Stimulated activated naive CD8-positive, alpha-beta T cell treated with anti-CD3 and anti-CD28 coated beads, Interleukin-15, Interleukin-2, amounts not matched to agents 100 U/mL and 50 U/mL, for 24 hours (primary cell): ENCODE measurements at places on chromosomes 5 and 9.

DNA sequence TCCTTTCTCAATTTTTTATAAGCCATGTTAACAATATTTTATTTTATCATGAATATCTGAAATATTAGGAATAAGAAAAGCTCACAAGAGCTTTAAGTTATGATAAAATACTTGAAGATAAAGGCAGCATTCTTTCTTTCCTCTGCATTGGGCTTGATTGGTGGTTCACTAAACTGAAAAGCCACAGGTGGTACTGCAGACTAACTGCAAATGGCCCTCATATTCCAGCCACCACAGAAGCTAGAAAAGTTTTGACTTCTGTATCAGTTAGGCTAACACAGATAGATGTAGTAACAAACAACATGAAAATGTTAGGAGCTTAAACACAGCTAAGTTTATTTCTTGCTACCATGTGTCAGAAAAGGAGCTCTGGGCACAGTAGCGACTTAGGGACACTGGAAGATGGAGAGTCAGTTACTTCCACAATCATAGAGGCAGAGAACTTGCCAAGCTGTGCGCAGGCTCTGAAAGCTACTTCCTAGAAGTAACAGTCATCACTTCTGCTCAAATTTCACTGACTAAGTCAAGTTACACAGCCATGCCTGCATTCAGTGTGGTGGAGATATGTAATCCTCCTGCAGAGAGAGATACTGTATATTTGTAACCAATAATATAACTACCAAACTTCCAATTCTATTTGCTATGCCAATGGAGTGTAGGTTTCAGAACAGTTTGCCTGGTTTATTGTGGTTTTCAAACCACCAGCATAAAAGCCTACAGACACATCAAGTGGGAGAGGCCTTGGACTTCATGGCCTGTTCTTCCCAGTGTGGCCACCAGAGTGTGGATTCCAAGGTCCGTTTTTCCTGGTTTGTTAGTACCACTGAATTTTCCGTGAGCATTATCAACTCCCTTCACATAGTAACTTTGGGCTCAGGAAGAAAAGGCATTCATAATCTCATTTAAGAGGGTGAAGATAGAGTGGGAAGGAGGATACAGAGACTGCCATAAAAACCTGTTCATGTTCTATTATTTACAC, 268.3 kb downstream of the PJA2 start:
- no peak for DNase-seq

DNA sequence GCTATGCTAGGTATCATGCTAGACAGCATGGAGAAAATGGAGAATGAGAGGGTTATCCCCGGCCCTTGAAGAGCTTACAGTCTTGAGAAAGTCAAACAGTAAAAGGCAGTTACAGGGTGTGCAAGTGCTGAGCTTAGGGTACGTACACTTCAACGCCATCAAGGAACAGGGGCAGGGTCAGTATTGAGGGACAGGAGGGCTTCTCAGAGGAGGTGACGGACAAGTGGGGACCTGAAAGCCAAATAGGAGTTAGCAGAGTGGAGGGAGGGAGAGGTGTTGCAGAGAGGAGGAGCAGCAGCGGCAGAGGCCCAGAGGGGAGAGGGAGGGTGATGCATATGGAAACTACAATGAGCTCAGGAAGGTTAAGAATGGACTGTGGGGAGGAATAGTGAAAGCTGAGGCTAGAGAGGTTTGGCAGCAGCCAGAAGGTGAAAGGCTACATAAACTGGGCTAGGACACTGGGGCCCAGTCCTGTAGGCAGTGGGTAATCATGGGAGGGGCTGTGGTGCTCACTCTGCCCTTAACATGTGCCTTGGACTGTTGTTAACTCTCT, 88.0 kb downstream of the NRG2 start:
- no peak for DNase-seq

DNA sequence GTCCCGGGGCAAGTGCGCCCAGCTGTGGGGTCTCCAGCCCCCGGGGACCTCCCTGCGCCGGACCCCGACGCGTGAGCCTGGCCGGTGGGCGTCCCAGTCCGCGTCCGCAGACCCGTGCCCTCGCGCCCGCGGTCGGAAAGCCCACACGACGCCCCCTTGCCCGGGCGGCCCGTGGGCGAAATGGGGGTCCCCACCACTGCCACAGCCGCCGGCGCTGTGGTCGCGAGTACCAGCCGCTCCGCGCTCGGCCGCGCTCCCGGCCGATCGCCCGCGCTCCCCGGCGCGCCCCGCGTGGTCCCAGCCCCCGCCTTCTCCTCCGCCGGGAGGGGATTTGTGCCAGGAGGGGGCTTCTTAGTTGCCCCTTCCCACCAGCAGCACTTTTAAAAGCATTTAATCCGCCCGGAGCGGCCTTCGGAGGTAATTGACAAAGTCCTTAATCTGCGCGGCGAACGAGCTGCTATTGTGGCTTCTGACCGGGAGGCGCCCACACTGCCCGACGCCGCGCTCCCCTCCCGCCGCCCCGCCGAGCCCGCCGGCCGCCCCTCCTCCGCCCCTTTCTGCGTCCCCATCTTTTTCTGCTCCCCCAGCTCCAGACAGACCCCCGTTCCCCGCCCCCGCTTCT, 469 bp upstream of the FIBCD1 start:
- DNase-seq, result peak; percentile 17

GRCh38 chr5:102869230-102869629, 114.1 kb downstream of the PAM start:
- DNase-seq, result no peak

- no peak for DNase-seq
These were observed 146.8 kb upstream of the SPEF2 start for GRCh38 chr5:35470866-35471265.

DNA sequence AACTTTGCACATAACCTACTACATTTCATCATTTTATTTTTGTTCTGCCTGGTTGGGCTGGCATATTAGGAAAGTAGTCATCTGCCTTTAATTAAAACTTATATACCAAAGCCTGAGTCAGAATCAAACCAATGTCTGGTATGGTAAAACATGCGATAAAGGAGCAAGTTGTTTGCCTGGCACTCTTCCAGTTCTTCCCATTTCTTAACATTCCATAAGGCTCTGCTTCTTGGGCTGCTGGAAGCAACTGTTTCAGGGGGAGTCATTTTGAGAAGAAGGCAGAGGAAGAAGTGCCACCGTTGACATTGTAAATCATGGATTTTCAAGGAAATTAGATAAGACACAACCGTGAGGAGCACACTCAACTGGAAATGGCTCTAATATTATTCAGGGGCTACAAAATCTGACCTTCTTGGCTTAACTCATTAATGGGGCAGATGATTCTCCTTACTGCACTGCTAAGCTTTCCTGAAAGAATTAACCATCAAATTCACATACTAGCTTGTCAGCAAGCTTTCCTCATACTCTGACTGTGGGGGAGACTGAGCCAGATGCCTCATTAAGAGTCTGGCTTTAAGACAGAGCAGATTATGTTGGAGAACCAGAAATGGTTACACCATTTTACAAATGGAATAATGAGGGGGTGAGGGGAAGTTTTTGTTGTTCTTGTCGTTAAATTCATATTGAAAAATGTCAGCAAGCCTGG, 391.0 kb downstream of the TMEM232 start:
- no peak for DNase-seq

DNA sequence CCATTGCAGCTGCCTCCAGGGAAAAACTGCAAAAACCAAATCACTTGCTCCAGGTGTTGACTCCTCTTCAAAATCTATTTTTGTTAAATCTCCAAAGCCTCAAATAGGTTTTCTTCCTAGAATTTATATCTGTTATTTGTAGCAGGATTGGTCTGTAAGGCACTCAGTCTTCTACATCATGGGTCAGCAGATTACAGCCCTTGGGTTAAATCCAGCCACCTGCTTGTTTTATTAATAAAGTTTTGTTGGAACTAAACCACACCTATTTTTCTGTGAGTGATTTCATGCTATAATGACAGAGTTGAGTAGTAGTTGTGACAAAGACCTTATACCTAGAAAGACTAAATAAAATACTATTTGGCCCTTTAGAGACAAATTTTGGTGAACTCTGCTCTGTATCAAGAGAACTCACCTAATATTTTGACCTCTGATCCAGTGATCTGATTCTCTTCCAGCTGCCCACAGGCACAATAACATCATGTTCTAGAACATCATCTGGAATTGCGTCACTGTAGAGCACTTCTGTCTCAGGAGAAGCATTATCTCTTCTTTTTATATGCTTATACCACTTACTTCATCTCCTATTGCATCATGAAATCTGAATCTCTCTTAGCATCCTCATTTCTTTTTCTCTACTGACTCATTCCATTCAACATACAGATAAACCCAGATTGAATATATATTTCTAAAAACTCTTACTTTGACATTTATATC, 130.1 kb downstream of the RPS23 start:
- no peak for DNase-seq

DNA sequence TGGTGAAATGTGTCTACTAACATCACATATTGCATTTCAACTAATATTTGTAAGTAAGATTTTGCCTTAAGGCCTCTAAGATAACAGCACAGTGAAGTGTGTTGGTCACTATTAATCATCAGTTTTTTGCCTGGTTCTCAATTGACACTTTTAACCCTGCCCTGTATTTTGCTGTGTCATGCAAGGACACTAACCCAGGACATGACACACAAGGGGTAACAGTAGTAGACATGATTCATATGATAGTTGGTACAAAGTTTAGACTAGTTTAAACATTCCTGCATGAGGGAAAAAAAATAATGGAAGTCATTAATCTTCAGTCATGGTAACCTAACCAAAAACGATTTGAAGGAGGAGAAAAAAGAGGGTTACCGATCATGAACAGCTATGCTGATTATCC, 207.0 kb downstream of the DEPDC1B start:
- no peak for DNase-seq

- no peak for DNase-seq
These were observed 29.1 kb downstream of the TRIO start for GRCh38 chr5:14172149-14172795.

- DNase-seq, result no peak
These were observed 974 bp downstream of the HEMGN start for GRCh38 chr9:97936998-97937397.

GRCh38 chr5:131633830-131634229, 1.2 kb downstream of the RAPGEF6 start:
- DNase-seq, result no peak

DNA sequence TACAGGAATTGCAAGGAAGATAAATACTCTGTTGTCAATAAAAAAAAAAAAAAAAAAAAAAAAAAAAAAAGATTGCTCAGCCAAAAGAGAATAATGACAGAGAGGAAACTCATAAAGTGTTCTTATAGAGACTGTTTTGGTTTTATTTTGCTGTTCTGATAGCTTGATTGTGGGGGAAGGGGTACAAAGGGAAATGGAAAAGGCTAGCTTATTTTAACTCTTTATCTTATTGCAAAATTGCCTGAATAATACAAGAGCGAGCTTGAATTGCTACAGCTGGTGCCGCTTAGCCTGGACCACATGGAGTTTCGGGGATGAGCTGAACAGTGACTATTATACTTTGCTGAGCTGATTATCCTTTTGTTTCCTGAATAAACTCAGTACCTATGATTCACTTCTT, 31.0 kb upstream of the SHISAL2B start:
- DNase-seq, result no peak

DNA sequence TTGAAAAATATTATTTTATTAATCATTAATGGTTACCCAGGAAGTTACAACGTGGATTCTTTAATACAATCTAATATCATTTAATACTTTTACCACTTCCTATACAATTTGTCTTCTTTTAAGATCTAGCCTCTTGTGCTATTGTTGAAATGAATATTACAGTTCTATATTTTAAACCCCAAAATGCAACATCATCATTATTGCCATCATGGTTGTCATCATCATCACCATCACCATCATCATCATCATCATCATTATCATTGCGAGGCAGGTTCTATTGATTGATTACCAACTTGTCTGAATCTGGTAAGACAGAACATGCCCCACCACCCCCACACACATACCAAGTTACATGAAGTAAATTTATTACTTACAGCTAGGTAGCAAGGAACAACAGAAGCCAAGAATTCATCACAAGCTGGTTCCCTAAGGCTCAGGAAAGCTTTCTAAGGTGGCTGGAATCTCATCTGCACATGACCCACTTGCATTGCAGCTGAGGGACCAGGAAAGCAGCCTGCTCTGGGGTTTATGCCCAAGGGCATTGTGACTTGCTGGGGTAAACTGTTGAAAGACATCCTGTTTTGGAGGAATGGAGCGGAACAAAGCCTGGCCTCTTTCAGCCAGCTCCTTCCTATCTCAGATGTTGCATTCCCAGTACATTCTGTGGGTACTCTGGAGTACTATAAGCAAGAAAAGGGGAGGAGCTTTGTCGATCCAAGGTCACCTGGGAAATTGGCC, 418.1 kb downstream of the PRR16 start:
- DNase-seq, result no peak

DNA sequence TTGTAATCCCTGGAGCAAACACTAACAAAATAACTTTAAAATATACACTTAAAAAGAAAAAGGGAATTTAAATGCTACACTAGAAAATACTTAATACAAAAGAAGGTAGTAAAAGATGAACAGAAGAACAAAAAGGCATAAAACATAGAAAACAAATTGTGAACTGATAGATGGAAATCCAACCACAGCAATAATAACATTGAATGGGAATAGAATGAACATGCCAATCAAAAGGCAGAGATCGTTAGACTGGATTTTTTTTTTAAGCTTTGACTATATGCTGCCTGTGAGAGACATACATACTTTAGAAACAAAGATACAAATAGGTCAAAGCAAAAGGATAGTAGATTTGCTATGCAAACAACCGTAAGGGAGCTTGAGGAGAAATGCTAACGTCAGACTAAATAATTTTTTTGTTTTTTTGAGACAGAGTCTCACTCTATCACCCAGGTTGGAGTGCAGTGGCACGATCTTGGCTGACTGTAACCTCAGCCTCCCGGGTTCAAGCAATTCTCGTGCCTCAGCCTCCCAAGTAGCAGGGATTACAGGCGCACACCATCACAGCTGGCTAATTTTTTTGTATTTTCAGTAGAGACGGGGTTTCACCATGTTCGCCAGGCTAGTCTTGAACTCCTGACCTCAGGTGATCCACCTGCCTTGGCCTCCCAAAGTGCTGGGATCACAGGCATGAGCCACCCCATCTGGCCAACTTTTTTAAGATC, 6.5 kb downstream of the ABO start:
- DNase-seq, result no peak

DNA sequence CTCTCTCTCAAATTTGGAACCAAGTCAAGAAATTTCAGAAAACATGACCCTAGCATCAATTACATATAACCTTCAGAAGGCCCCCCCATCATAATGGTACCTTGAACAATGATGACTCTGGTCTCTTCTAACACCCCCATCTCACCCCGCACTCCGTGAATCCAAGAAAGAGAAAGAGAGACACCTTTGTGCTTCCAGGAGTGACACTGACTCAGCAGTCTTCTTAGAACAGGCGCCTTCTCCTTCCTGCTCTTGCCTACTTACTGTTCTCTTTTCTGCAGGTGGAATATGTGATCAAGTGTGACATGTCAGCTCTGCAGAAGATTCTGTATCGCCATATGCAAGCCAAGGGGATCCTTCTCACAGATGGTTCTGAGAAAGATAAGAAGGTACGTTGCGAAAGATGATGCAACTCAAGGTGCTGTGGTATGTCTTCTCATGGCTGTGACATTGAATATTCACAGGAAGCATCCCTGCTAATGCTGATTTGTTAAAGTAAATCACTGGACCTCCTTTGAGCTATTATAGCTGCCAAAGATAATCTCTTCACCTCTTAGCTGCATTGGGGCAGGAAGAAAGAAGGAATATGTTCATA, 81.3 kb downstream of the SMARCA2 start:
- DNase-seq, result no peak

GRCh38 chr5:74685979-74686631, 1.1 kb downstream of the HEXB start:
- peak; percentile 8 for DNase-seq
